ENCODE measurements at places on chromosomes 5 and 9. TPM values are rescaled to one million over a fixed set of nuclear protein-coding genes. Genes with fewer than 3 reads are reported as not detected.

WNK2 gene
- not detected for total RNA-seq

ZNF300 gene
- total RNA-seq = 0.44 TPM

DNA sequence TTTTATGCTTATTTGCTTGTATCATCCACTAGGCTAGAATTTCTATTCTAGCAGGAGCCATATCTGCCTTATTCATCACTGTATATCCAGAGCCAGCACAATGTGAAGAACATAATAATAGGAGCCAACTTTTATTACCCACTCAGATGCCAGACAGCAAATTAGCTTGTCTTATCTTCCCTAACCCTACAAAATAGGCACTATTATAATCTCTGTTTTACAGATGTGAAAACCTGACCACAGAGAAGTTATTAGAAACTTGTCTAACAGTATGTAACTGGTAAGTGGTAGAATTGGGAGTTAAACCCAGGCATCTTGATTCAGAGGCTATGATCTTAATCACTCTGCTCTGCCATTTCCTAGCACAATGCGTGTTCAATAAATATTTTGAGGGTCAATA is 579.5 kb downstream of the CAAP1 start:
- DNase-seq = no peak

GRCh38 chr5:82164176-82164976 is 113.8 kb downstream of the RPS23 start:
- no peak for DNase-seq

DNA sequence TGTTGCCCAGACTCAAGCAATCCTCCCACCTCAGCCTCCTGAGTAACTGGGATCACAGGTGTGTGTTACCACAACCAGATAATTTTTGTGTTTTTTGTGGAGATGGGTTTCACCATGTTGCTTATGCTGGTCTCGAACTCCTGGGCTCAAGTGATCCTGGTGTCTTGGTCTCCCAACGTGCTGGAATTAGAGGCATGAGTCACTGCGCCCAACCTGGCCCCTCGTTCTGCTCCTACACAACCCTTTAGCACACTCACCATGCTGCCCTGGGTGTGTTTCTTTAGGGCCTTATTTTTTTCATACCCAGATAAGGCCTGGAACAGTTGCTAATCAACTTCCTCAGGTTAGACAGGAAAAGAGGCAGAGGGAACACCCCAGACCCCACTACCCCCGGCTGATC is 2.6 kb downstream of the PDZD2 start:
- no peak for DNase-seq

DNA sequence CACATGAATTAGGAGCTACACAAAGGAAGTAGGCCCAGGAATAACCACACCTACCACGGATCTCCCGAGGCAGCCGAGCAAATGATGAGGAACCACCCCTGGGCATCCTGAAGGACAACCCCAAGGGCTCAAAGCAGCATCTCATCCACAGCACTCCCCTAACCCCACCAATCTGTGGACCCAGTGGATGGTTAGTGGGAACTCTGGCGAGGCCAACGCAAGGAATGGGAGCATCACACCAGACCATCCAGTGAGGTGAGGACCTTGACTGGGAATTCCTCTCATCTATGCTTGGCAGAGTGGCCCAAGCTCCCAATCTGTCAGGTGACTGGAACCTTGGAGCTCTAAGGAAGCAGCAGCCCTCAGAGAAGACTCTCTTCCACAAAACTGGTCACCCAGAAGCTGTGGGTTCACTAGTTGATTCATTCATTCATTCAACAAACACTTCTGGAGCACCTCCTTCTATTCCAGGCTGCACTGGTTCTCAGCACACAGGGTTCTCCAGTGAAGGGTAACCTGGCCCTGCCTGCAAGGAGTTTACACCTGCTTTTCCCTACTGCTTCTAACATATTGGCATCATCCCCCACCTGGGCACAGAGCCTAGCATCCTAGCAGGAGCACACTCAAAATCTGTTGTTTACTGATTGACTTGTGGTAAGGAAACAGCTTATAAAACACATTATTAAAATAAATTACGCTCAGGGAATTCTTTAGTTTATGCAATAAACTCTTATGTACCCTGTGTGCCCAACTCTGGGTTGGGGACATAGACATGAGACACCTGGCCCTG is 4.9 kb downstream of the ACSL6 start:
- DNase-seq = no peak

GRCh38 chr9:125889476-125890419 is 142.6 kb downstream of the PBX3 start:
- DNase-seq = no peak

DNA sequence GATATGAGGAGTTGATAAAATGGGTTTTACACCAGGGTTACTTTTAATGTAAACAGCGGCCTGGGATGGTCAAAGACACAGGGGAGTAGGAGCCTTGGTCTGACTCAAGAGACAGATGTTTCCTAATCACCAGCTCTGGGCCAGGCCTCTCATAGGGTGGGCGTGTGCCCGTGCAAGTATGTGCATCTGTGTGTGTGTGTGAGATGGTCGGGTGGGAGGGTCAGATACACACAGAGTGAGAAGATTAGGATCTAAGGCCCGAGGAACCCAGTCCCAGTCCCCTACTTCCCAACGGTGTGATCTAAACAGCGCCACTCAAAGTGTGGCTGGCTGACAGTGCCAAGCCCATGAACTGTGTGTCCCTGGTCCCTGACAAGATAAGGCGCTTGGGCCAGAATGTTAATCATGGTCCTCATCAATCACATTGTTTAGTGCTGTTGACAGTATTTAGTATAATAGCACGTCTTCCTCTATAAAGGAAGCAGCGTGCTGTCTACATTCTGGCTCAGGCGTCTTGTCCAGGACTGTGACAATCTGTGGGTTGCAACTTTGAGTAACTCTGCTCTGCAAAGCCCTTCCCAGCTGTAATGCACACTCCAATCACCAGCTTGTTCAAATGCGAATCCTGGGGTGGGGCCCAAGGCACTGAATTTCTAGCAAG is 173.7 kb downstream of the DAB2IP start:
- DNase-seq = no peak

Data from activated CD8-positive, alpha-beta memory T cell treated with anti-CD3 and anti-CD28 coated beads, Interleukin-2, amount 10 ng/mL, durations not matched to agents 7 days and 5 days (primary cell).